ENCODE measurements at places on chromosomes 6 and 20.

- no peak for DNase-seq
Observed at GRCh38 chr6:170137911-170138910, 152.7 kb downstream of the DLL1 start.

- no peak for DNase-seq
Observed at GRCh38 chr6:1610497-1611321, 994 bp downstream of the FOXC1 start.

DNA sequence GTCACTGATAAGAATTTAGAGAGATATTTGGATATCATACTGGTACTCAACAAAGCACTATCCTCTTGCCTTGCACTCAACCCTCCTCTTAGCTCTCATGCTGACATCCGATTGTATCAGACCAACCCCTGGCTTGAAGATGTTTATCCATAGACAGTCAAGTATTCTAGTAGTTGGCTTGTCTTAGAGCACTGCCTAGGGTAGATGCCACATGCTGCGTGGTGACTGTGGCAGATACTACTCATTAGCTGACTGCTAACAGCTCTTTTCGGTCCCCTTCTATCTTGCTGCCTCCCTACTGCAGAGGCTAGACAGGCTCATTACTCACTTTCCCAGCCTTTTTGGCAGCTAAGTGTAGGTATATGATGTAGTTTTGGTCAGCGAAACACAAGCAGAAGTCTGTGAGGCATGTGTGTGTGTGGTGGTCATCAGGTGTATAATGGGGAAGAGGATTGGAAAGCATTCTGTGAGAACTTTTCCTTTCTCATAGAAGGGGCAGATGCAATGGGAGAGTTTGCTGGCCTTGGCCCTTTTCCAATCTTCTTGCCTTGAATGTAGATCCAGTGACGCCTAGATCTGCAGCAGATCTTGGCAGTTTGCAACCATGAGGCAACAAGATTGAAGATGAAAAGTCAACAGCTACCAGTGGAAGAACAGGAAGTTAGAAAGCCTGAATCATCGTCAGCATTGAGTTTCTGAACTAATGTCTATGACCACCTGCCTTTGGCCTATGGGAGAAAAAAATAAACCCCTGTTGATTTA lies 4.4 kb upstream of the IFNGR1 start:
- no peak for DNase-seq

DNA sequence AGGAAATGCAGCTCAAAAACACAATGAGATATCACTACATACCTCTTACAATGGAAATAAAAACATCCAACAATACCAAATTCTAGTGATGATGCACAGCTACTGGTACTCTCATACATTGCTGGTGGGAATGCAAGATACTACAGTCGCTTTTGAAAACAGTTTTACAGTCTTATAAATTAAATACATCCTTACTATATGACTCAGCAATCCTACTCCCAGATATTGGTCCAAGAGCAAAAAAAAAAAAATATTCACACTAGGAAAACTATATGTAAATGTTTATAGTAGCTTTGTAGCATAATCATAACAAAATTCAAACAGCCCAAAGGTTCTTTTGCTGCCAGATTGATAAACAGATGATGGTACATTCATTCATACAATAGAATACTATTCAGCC lies 217.4 kb upstream of the FAM83B start:
- DNase-seq = no peak
